ENCODE measurements at places on chromosomes 12 and 14.

DNA sequence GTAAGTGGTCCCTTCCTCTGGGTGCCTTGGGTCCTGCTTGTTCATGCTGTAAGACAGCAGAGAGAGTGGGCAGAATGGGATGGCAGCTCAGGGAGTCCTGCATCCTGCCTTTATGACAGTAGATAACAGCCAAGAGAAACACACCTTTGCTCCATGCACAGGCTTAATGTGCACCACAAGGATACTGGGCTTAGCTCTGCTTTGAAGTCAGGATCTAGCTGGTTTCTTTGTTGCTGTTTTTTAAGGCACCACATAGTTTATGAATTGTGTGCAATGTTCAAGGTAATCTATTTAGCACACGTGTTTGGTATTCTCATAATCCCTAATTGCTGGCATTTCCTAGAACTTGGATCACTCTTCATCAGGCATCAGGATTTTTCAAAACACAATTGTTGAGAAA, 239.5 kb upstream of the DCN start:
- DNase-seq, result no peak

DNA sequence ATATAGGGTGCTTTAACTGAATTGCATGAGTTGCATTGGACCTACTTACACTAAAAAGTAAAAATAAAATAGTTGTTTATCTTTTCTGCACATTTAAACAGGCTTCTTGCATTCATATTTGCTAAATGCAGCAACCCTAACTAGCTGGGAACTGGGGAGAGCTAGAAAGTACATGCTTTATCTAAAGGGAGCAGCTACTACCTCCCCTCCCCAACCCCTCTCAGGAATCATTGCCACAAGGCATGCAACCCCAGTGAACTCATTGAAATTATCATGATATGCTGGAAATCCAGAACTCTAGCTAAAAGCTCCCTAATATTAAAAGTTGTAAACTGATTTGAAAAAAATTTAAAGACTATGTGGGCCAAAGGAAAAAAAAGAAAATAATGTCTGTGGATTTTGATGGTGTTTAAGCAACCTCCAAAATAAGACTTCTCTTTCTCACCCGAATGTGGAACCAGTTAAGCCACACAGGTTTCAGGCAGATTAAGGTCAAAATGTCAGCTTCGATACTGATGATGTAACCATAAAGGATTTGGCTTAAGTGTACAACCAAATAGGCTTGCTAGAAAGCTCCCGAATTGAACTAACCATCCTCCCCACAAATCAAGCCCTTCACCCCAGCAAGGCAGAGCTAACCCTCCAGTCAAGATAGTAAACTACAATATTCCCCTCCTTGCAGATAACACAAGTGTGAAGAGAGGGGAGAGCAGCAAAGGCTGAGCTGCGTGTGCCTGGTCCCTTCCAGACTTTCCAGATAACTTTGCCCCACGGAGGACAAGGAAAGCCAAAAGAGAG, 13.8 kb upstream of the POC1B start:
- no peak for DNase-seq

DNA sequence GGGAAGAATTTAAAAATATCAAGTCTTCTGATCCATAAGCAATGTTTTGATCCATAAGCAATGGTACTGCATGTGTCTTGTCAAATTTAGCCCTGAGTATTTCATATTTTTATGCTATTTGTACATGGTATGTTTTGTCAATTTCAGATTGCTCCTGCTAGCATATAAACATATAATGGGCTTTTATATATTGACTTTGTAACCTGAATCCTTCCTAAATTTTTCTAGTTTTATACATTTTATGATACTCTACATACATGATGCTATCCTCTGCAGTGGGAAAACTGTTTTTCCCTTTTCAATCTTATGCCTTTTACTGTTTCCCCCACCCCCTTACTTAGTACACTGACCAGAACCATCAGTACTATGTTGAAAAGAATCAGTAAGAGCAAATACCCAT, 75.1 kb downstream of the R3HDM2 start:
- no peak for DNase-seq

DNA sequence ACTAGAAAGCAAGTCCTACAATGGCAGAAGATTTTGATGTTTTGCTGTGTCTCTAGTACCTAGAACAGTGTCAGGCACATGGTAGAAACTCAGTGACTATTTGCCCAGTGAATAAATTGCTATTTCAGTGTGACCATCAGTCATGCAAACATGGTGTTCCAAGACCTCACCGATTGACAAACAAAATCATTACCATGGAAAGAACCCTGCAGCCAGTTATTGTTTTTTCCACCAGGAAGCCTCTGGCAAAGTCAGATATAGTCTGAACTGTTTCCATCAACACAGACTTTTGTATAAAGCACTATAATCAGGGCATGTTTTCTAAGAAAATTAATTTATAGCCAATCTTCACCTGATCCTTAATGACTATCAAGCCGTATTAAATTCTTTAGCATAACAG, 97.3 kb upstream of the RASSF8 start:
- DNase-seq, result no peak

DNA sequence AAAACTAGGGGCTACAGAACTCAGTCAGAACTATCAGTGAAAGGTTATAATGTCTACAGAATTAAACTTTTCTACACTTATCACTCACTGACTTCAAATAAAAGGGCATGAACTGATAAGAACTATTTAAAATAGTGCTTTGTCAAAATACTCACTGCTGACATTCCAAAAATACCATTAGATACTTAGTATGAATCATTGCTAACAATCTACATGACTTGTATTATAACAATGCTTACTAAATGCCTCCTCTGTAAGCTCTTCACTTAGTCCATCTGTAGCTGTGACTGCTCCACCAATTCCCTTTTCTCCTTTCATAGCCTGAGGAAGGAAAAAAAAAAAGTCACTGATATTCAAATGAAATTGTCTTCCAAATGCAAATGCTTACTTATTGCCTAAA, 17.0 kb downstream of the NFYB start:
- no peak for DNase-seq

- peak; percentile 70 for DNase-seq
Observed at GRCh38 chr12:117874842-117875434, 93.9 kb downstream of the KSR2 start.

DNA sequence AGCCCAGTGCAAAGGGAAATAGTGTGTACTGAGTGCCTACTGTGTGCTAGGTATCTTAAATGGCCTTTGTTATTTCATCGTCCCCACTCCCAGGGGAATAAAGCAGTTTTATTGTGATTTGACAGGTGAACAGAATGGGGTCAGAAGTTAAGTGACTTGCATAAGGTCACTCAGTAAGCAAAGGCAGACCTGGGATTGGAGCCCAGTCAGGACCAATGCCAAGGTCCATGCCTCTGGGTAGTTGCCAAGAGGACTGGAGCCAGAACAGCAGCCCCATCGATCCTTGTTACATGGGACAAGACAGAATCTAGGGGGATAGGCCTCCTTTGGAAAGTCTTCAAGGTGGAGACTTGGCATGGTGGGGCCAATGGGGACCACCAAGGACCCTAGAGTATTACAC, 227.4 kb upstream of the PWP1 start:
- DNase-seq, result no peak

GRCh38 chr12:115467531-115467930, 783.6 kb upstream of the TBX3 start:
- no peak for DNase-seq

DNA sequence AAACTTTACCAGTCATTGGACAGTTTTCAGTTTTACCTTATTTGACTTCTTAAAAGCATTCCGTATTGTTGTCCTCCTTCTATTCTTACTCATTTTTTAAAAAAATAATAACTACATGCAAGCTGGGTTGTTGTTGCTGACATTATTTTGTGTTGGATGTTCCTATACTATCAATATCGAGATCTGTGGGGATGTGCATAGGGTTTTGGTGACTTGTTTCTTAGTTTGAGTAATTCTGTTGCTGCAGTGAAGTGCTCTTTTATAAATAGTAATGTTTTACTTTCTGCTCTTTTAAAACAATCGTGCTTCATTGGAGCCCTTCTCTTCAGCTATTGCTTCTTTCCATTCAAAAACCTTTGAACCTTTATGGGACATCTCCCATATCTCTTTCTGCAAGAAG, 79.4 kb downstream of the METTL25 start:
- DNase-seq, result no peak

DNA sequence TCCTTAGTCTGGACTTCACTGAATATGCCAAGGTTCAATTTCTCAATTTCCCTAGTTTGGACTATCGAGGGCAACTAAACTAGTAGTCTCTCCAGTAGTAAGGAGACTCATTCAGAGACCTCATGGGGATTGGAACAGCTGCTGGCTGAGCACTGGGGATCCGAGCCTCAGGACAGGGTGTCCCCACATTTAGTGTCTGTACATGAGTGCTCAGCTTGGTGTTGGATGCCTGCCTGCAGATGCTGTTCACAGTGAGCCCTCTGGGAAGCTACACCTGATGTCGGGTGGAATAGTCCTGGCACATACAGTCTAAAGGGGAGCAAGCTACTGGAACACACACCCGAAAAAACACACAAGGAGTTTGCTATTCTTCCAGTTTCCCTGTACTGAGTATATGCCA, 820 bp upstream of the FGF23 start:
- no peak for DNase-seq

DNA sequence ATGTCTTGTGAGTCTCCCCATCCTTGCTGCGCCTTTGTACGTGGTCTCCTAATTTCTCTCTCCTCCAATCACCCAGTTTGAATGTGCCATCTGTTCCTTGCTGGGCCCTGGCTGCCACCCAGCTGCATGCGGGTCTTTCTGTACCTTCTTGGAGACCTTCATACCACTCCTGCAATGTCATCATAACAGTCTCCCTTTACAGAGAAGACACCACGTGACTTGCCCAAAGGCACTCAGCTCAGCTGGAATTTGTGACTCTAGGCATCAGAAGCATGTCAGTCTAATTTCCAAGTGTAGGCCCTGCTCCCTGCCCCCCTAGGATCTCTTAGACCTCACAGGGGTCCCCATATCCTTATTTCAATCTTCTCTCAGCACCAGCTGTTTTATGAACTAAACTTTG, 284.2 kb downstream of the TTC8 start:
- DNase-seq, result no peak

DNA sequence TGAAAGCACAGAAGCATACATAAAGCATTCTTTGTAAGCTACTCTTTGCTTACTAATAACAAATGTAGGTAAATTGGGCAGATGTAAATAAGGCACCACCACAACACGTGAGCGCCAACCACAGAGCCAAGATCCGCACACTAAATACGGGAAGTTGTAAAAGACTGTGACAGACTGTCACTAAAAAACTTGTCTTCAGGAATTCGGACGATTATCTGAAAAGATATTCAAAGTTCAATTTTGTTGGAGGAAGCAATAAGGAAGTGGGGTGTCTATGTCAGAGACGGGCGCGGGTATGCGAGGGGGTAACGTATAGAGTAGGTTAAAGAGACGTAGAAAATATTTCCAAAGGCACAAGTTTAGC, 1.5 kb upstream of the HSP90B1 start:
- no peak for DNase-seq

DNA sequence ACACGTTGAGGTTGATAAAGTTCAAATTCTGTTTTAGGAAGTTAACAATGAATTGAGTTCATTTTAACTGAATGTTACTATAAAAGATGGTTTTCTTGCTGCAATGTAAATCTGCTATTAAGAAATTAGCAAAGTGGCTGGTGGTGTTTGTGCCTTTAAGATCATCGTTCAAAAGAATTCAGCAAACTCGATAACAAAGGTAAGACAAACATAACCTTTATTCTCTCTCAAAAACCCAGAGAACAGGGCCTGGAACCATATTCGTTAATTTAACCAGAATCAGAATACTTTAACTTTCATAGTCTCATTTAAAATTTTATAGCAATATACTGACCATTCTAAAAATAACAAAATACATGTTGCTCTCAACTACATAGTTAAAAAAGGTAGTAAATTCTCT, 3.4 kb downstream of the TMEM30B start:
- no peak for DNase-seq

- no peak for DNase-seq
Observed at GRCh38 chr12:75665216-75665615, 153.8 kb upstream of the KRR1 start.

DNA sequence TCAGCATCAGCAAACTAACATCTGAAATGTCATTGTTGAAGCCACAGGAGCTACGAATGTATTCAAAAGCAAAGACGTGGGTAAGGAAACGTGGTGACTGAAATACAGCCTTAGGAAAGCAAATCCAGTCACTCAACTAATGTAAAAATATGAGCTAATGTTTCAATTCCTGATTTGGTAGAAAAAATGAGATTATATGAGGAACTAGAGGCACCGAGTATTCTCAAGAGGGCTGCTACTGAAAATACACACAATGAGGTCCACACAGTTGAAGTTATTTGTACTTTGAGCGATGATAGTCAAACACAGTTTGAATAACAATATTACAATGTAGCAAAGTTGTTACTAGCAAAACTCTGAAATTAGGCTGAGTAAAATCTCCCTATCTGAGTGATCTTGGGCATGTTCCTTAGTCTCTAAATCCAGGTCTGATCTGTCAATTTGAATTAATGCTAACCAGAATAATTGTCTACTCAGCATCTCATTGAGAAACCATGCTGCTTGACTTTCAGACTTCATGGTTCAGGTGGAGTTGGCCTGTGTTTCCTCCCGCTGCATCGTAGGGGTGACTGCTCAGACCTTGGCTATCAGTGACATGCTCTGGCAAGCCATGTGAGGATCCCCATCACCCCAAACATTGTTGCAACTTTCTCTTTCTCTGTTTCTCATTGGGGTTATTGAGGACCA, 467.1 kb upstream of the SOX5 start:
- DNase-seq, result no peak

DNA sequence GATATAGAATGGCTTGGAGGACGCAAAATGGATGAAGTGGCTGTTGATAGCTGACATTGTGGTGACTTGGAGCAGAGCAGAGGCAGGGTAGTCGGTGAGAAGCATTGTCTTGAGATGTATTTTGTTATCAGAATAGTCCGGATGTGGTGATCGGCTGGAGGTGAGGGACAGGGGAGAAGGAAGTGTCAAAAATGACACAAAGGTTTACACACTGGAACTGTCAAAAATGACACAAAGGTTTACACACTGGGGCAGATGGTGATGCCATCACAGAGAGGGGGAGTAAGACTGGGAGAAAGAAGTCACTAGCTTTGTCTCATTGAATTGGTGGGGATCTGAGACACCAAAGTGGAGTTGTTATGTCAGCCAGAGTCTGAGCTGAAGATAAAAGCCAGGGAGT, 30.1 kb downstream of the CDKL1 start:
- no peak for DNase-seq

DNA sequence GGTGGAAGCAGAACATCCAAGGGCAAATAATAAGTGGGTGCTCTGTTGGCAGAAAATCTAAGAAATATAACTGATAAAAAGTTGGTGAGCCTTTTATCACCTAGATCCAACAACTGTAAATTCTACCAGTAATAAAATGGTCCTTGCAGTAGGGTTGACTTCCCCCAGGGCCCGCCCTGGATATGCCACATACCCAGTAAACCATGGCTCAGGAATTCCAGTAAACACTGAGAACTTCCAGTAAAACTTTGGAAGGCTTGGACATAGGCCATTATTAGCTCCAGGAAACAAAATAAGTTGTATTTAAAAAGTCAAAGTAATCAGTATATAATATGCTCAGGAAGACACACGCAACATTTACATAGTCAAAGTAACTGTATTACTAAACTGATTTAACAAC, 402.2 kb downstream of the BCAT1 start:
- no peak for DNase-seq

Measured in NCI-H1436 (cell line).